ENCODE measurements at places on chromosomes 11 and 22.

DNA sequence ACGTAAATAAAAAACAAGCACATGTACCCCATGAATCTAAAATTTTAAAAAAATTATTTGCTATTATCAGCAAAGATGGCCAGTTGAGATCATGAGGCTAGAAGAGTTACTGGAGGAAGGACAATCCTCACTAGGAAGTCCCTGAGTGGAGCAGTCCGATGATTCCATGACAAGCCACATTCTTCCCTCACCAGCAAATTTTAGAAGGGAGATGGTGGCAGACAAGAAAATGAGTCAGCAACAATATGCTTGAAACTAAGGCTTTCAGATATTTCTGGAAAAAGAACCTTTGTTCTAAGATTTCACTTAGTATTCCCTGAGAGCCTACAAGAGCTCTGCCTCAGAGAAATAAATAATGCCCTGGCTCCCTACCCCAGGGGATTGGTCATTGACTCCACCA, 34.9 kb downstream of the P4HA3 start:
- DNase-seq, result peak; percentile 64

- DNase-seq, result no peak
These were observed 17.2 kb upstream of the TSKU start for GRCh38 chr11:76765863-76766350.

DNA sequence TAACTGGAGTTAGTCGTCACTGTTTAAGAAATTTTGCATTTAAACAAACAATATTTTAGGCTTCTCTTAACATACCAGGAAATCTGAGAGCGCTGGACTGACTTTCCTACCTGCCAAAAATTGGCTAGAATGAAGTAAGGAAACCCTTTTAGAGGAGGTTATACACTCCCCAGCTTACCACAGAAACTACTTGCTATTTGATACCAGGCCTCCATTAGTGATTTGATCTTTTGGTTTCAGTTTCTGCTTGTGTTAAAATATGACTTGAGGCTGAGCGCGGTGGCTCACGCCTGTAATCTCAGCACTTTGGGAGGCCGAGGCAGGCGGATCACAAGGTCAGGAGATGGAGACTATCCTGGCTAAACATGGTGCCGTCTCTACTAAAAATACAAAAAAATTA, 419.9 kb downstream of the LRRC4C start:
- no peak for DNase-seq

- peak; percentile 82 for DNase-seq
These were observed 812 bp downstream of the FADD start for GRCh38 chr11:70203751-70204465.

DNA sequence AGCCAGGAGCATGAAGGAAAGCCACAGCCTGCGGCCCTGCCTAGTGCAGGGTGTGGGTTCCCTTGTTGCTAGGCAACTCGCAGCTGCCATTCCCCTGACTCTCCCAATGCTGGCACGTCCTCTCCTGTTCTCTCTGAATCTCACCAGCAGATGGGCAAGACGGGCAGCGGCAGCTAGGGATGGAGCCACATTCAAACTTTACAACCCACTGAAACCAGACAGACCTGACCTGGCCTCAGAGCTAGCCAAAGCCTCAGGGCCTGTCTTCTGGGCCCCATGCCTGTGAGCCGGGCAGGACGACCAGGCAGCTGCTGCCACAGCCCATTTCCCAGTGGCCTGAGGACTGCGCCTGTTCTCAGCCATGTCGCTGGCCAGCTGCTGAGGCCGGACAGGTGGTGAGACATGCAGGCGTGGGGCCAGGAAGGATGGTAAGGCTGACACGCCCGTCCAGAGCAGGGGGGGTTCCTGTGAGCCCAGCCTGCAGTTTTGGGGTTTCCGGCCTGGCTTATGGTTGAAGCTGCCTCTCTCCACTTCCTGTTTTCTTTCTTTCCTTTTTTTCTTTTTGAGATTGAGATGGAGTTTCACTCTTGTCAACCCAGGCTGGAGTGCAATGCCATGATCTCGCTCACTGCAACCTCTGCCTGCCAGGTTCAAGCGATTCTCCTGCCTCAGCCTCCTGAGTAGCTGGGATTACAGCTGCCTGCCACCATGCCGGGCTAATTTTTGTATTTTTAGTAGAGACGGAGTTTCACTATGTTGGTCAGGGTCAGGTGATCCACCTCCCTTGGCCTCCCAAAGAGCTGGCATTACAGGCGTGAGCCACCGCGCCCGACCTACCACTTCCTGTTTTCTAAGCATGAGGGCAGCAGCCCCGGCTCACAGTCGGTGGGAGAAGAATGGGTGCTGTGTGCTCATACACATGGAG, 4.1 kb downstream of the SUN2 start:
- no peak for DNase-seq

- DNase-seq, result peak; percentile 12
These were observed 48.6 kb downstream of the PARVG start for GRCh38 chr22:44229331-44229730.

- no peak for DNase-seq
These were observed 8.1 kb upstream of the RASL10A start for GRCh38 chr22:29323641-29324040.

- peak; percentile 49 for DNase-seq
These were observed 42.1 kb upstream of the ISX start for GRCh38 chr22:35023692-35024363.

DNA sequence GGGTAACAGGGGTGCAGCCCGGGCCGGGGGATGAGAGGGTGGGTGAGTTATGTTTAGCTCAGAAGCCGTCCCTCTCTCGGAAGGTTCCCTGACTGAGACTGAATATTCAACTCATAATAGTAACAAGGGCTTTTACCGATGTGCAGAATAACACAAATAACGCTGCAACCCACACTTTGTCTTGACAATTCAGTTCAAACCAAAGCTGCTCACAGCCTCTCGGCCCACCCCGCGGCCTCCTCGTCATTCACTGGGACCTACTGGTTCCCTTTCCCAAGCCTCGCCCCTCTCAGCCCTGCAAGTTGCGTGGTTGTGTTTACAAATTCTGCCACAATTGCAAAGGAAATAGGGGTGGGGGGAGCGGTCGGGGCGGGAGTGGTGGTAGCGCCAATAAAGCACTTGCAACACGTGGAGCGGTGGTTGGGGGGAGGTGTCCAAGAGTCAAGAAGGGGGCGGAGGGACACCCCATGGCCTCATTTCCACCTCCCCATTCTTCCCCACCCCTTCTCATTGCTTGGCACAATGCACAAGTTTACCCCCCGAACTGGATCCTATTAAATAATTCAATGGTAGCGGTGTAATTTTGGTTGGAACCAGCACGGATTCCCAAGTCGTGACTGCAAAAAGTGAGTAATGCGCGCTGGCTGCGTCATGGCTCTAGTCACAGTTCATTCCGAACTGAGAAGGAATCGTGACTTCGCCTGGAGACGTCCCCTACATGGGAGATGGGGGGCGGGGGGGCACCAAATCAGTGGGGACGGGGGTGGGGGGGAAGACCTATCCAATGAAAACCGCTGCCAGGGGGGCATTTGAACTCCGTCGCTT, 102.0 kb upstream of the HSD17B12 start:
- peak; percentile 15 for DNase-seq

- peak; percentile 28 for DNase-seq
These were observed 43.0 kb upstream of the HIPK3 start for GRCh38 chr11:33214187-33214586.

DNA sequence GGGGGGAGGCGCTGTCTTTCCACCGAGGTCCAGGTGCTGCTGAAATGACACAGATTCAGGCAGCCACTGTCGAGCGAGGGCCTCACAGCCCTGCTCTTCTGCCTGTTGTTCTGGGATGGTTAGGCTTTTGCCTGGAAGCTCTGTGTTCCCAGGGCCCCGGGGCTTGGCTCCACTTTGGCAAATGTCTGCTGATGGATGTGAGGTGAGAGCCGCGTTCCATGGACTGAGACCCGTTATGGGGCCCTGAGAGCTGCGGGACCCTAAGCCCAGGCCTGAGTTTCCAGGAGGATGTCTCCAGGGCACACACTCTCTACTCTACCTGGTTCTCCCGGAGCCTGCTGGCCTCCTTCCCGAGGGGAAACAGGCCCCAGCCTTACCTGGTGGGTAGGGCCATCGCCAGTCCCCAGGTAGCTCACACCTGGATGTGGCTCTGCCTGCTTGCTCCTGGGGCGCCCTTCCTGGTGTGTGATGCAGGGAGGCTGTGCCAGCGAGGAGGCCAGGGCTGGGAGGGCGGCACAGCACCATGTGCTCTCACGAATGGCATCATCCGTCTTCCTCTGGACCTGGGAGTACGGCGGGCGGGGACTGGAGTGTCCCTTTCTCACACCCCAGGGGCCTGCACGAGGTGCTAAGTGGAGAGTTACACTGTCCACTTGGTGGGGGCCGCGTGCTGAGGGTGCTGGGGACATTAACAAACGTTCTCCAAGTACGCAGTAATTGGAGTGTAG, 435.5 kb downstream of the TBC1D22A start:
- no peak for DNase-seq

DNA sequence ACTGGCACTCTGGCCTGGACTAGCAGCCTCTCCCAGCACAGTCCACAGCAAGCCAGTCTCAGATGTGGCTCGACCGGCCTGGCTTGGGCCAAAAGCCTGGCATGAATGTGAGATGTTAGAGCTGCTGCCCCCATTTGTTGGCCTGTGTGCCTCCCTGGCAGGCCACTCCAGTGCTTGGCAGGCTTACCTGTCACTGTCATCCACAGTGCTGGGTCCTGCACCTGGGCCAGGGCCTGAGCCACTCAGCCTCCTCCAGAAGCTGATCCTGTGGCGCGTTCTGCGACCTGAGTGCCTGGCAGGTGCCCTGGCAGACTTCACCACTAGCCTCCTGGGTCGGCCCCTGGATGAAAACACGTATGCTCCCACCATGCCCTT, 36.1 kb downstream of the RRP8 start:
- no peak for DNase-seq

- peak; percentile 63 for DNase-seq
These were observed 177.3 kb downstream of the DBX1 start for GRCh38 chr11:19982774-19983495.

DNA sequence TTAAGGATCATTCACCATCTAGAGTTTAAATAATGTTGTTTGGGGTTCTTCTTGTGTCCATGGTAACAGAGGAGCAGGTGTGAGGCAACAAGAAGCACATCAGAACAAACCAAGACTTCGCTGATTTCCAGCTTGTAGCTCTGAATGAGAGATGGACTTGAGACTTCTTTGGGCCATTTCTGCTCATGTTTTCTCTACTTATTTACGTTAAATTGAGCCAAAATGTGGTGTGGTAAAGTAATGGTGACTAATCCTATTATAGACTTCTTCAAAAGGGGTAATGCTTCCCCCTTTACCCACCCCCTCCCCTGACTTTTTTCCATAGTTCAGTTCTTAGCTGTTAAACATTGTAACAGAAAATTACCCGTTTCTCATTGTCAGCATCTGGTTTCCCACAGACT, 65.2 kb downstream of the CSTPP1 start:
- DNase-seq, result no peak

- DNase-seq, result no peak
These were observed 29.8 kb downstream of the B3GAT1 start for GRCh38 chr11:134382257-134382656.

- peak; percentile 21 for DNase-seq
These were observed 1.1 kb downstream of the OSBP start for GRCh38 chr11:59614277-59615119.

- DNase-seq, result no peak
These were observed 14.9 kb downstream of the DNAJB13 start for GRCh38 chr11:73965764-73966121.

- no peak for DNase-seq
These were observed 2.9 kb downstream of the IFITM5 start for GRCh38 chr11:296171-297050.

GRCh38 chr11:123841174-123841573, 35.0 kb upstream of the OR6M1 start:
- DNase-seq, result peak; percentile 13

- no peak for DNase-seq
These were observed 201.9 kb upstream of the PITPNB start for GRCh38 chr22:28120691-28121592.

GRCh38 chr11:67073908-67074307, 17.3 kb downstream of the RHOD start:
- DNase-seq, result no peak

GRCh38 chr22:20431511-20432192, 6.0 kb downstream of the SCARF2 start:
- DNase-seq, result no peak

DNA sequence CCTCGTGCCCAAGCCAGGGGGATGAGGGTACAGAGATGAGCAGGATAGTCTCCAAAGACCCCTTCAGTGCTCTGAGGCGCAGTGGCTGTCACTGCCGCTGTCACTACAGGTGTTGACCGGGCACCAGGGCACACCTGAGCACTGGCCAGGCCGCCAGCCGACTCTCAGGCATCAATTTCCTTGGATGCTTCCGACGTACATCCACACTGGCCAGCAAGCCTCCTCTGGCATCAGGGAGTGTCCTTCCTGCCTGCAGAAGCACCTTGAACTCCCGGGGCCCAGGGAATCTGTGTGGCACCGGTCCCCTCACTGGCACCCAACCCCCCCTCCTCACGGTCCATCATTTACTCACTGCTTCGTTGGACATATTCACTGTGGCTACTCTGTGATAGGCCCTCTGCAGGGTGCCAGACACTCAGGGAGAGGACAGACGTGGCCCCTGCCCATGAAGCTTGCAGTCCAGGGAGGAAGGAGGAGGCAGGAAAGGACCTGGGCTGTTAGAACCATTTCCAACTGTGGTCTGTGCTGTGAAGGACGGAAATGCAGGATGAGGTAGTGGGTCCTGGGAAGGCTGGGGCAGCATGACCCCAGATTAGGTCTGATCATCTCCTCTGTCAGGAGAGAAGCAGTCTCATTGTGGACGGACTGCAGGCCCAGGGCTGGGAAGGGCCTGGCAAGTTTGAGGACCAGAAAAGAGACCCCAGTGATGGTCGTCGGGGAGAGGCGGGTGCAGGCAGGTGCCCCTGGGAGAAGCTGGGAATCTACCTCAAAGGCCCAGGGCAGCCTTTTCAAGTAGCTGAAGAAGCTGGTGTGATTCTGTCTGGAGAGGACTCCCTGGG, 46.3 kb upstream of the ANO1 start:
- no peak for DNase-seq

GRCh38 chr11:69320326-69320725, 26.4 kb downstream of the MYEOV start:
- DNase-seq, result no peak

GRCh38 chr11:128948583-128948982, 5.9 kb upstream of the TP53AIP1 start:
- no peak for DNase-seq

DNA sequence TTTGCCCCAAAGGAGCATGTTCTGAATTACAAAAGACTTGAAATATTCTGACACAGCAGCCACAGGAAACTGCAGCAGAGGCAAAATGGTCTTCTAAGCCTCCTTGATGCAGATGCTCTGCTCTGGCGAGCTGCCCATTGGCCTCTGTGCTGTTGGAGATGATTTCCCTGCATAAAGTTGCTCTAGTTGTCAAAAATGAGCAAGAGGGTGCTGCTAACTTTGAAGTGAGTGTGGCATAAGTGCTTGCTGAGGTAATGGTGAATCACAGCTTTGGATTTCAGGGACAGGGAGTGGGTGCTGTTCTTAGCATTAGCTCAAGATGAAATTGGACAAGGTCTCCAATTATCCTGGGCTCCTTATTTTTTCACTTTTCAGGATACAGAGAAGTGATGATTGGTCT, 435.4 kb downstream of the TMEM135 start:
- DNase-seq, result no peak

GRCh38 chr11:22347857-22348487, 9.8 kb downstream of the SLC17A6 start:
- DNase-seq, result no peak

GRCh38 chr11:2704356-2704755, 4.6 kb upstream of the KCNQ1OT1 start:
- DNase-seq, result no peak

GRCh38 chr11:61874377-61874809, 17.0 kb downstream of the FADS3 start:
- no peak for DNase-seq

- no peak for DNase-seq
These were observed 25.8 kb downstream of the TSKU start for GRCh38 chr11:76808996-76809395.

Measured in cardiac fibroblast (primary cell).